ENCODE measurements at places on chromosomes 7 and 10. TPM values are rescaled to one million over a fixed set of nuclear protein-coding genes. Genes with fewer than 3 reads are reported as not detected.

CRYGN gene
- polyA plus RNA-seq = 0.01 TPM

OR2A42 gene
- not detected for polyA plus RNA-seq

GRID2IP gene
- polyA plus RNA-seq = 0.44 TPM

EVX1 gene
- not detected for polyA plus RNA-seq

MXI1 gene
- 18.4 TPM for polyA plus RNA-seq

STOX1 gene
- polyA plus RNA-seq = 0.98 TPM

EBF3 gene
- 0.57 TPM for polyA plus RNA-seq

TSPAN33 gene
- 3.8 TPM for polyA plus RNA-seq

SPDYE11 gene
- polyA plus RNA-seq = not detected

HIPK2 gene
- polyA plus RNA-seq = 4.2 TPM

KCNMA1 gene
- polyA plus RNA-seq = 8.4 TPM

SCRN1 gene
- polyA plus RNA-seq = 8.2 TPM

CLCN1 gene
- polyA plus RNA-seq = 0.44 TPM

GNG11 gene
- 5.7 TPM for polyA plus RNA-seq

WEE2 gene
- not detected for polyA plus RNA-seq

ASAH2 gene
- 0.20 TPM for polyA plus RNA-seq

HABP2 gene
- not detected for polyA plus RNA-seq

MYL10 gene
- polyA plus RNA-seq = not detected

PAPOLB gene
- 0.02 TPM for polyA plus RNA-seq

BAIAP2L1 gene
- 23.1 TPM for polyA plus RNA-seq

MCM10 gene
- 2.6 TPM for polyA plus RNA-seq

NME8 gene
- polyA plus RNA-seq = not detected

ACTR3C gene
- 8.5 TPM for polyA plus RNA-seq

BBS9 gene
- 2.6 TPM for polyA plus RNA-seq

BMPER gene
- polyA plus RNA-seq = 0.06 TPM

CALML3 gene
- 330 TPM for polyA plus RNA-seq

MMP21 gene
- 0.04 TPM for polyA plus RNA-seq

HSPB1 gene
- polyA plus RNA-seq = 4,444 TPM

GIMAP7 gene
- polyA plus RNA-seq = 8.0 TPM

CTAGE6 gene
- polyA plus RNA-seq = 0.09 TPM

OR2A7 gene
- polyA plus RNA-seq = 1.1 TPM

TFPI2 gene
- 0.39 TPM for polyA plus RNA-seq

ADAP1 gene
- polyA plus RNA-seq = 5.8 TPM

RSPH10B2 gene
- 0.04 TPM for polyA plus RNA-seq

LOXL4 gene
- polyA plus RNA-seq = 0.60 TPM

TAS2R39 gene
- not detected for polyA plus RNA-seq

CUEDC2 gene
- polyA plus RNA-seq = 30.3 TPM

AOAH gene
- polyA plus RNA-seq = 0.71 TPM

ANKRD22 gene
- polyA plus RNA-seq = 31.5 TPM

SLC18A3 gene
- polyA plus RNA-seq = not detected

Measured in esophagus (tissue), 2 donors.